ENCODE measurements at places on chromosomes 1 and 21.

- DNase-seq, result no peak
Measured at GRCh38 chr1:197595304-197595904, 179.9 kb downstream of the DENND1B start.

GRCh38 chr1:54874079-54874830 lies 12.7 kb downstream of the DHCR24 start:
- DNase-seq, result no peak

- DNase-seq, result no peak
Measured at GRCh38 chr1:210624722-210625121, 296.0 kb downstream of the HHAT start.

- DNase-seq, result no peak
Measured at GRCh38 chr1:32125313-32125712, 17.5 kb downstream of the KPNA6 start.

GRCh38 chr1:31510304-31510703 lies 66.0 kb upstream of the TINAGL1 start:
- DNase-seq, result no peak

DNA sequence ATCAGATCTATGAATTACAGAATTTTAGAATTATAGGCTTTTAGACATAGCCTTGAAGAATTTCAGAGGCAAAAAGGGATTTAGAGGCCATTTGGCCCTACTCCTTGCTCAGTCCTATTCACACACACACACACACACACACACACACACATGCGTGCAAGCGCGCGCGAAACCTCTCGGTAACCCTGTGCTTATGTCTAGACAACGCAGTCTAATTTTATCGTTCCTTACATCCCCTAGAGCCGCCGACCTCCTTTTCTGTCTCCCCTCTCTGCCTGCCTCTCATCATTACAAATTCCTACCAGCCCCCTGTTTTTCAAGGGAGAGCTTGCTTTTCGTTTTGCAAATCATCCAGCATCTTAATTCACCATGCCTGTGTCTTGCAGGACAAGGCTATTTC lies 252.1 kb downstream of the FOXD2 start:
- no peak for DNase-seq

- DNase-seq, result no peak
Measured at GRCh38 chr1:214400131-214400530, 119.2 kb downstream of the SMYD2 start.

- DNase-seq, result no peak
Measured at GRCh38 chr21:28893687-28894086, 99.0 kb downstream of the LTN1 start.

- DNase-seq, result no peak
Measured at GRCh38 chr1:92968138-92969032, 7.1 kb upstream of the DIPK1A start.

GRCh38 chr1:229864686-229865230 lies 202.3 kb upstream of the GALNT2 start:
- no peak for DNase-seq

GRCh38 chr1:211704543-211704942 lies 29.1 kb upstream of the NEK2 start:
- no peak for DNase-seq

DNA sequence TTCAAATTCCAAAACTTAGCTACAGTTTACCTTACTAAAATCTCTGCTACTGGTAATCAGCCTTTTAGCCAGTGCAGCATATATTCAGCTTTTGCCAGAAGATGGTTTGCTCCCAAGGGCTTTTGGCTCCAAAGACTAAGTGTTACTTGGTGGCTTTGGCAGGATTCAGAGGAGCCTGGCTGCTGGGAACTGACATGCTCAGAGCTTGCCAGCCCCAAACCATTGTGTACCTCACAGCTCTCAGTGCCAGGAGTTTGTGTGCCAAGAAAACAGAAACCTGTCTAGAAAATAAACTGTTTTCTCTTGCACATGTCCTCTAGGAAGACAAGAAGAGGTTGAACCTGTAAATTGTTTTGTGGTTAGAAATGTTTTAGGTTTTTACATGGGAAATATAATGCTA lies 315.9 kb downstream of the ST6GALNAC3 start:
- DNase-seq, result no peak

DNA sequence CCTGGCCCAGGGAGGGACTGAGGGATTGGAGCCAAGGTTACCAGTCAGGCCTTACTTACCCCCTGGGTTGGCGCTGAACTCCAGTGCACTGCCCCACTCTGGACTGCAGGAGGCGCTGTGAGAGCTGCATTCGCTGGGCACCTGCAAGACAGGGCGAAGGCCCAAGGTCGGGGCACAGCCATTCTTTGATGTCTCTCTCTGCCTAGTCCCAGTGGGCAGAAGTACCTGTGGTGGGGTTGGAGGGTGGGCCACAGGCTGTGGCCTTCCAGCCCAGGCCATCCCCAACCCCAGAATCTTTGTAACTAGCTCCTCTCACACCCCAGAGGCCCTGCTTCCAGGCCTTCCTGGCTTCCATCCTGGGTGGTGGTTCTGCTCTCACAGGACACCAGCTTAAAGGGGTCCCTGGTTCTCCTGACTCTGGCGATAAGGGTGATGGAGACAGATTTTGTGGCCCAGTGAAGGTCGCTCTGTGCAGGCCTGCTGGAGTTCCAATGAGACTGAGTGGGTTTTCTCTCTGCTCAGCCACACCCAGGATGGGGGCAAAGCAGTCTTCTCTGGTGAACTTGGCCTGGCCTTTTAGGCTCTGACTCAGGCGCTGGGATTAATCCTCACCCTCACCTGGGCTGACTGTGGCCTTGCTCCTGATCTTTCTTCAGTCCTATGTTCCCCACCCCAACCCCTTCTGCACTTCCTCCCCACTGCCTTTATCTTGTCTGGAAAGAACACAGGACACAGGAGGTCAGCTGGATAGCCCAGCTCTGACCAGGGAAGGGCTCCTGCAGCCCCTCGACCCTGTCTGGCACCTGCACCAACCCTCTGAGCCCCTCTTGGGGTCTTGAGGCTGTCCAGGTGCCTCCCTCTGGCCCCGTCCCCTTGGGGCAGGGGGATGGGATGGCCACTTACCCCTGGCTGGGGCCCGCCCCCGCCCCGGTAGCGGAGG lies 954 bp downstream of the MYOG start:
- no peak for DNase-seq
